ENCODE measurements at places on chromosomes 6 and 20. TPM values are rescaled to one million over a fixed set of nuclear protein-coding genes. Genes with fewer than 3 reads are reported as not detected.

Gene HLA-DMB
- total RNA-seq: 0.44 TPM

Gene PSORS1C1
- 2.9 TPM for total RNA-seq

Gene WFDC2
- 1.6 TPM for total RNA-seq

Gene MCHR2
- total RNA-seq: not detected

Gene CD93
- total RNA-seq: 0.10 TPM

GRCh38 chr6:16267428-16268263 lies 29.3 kb downstream of the GMPR start:
- DNase-seq: no peak

DNA sequence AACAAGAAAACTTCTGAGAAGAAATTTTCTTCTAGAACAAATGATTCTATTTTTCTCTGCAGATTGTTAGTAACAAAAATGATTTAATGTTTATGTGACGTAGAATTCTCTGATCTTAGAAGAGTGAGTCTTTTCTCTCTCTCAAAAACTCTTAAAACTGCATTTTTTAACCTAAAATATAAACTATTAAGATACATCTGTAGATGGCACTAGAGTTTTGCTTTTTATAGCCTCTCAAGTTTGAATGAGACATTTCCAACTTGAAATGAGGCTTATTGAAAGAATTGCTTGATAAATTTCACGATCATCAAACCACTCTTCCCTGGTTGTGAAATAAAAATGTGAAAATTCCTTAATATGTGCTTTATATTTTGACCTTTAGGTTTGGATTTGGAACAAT lies 53.8 kb downstream of the PHF3 start:
- DNase-seq: no peak

DNA sequence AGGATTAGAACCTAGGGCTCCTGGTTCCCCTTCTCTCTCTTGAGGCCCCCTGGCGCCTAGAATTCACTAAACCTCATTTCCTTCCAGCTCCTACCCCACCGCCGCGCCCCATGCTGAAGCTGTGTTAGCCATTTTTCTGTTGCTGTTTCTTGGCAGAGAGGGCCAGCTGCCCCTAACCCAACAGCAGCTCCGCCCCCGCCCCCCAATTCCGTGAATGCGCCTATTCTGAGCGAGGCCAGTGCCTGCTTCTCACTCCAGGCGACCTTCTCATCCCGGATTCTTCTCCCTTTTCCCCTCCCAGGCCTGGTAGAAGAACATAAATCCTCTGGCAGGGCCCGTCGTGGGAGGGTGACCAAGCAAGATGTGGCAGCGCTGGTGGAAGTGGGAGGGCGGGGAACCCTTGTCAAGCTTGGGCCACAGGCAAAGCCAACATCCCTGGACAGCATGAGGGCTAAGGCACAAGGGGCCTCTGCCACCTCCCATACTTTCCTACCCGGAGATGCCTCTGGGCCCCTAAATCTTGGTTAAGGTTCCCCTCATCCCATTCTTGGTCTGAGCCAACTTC lies 518 bp downstream of the RBPJL start:
- no peak for DNase-seq

- no peak for DNase-seq
These were observed 18.6 kb downstream of the MOXD1 start for GRCh38 chr6:132382630-132383175.

- no peak for DNase-seq
These were observed 18.2 kb upstream of the MYB start for GRCh38 chr6:135162678-135163439.

DNA sequence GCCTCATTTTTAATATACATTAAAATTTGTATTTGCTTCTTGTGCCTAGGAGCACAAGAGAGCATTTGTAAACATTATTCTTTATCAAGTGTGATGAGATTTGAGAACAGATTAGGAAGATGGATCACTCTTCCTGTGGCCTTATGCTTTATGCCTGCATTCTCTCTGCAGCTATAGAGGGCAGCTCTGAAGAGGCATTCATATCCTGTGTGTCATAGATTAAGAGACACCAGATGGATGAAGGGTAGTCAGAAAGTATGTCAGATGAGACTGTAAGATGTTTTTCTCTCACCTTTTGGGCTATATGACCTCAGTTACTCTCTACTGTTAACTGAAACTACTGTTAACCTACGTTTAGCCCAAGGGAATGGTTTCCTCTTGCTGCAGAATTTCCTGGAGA lies 61.4 kb downstream of the DNAH8 start:
- no peak for DNase-seq

DNA sequence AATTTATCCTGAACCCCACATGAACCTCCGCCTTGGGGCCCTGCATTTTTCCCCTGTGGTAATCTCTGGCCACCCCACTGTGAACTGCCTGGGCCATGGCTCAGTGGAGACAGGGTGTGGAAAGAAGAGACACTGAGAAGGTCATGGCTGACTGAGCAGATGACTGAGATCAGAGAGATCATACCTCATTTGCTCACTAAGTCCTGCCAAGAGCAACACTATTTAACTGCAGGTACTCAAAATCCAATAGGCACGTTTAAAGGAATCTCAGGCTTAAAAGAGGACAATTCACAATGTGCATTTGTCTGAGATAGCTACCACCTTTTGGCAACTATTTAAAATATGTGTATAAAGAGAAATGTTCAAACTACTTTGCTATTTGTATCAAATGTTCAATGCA lies 305.0 kb downstream of the GMDS start:
- DNase-seq: no peak

GRCh38 chr6:73942592-73943186 lies 246.7 kb downstream of the CD109 start:
- peak; percentile 4 for DNase-seq

GRCh38 chr6:134123666-134124208 lies 71.3 kb upstream of the SLC2A12 start:
- DNase-seq: peak; percentile 65

DNA sequence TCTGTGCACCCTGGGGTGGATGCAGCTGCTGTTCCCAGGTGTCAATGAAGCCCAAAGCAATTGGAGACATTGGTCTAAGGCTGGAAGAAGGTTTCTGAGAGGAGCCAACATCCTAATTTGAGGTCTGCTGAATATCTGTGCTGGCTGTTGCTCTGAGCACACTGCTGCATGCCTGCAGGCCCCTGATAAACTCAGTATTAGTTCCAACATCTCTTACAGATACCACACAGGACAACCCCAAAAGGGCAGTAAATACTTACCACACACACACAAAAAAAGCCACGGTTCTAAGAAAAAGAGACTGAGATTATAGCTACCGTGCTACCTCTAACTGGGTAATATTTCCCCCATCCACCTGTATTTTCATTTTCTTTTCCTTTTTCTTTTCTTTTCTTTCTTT lies 164.3 kb upstream of the SOX4 start:
- no peak for DNase-seq

DNA sequence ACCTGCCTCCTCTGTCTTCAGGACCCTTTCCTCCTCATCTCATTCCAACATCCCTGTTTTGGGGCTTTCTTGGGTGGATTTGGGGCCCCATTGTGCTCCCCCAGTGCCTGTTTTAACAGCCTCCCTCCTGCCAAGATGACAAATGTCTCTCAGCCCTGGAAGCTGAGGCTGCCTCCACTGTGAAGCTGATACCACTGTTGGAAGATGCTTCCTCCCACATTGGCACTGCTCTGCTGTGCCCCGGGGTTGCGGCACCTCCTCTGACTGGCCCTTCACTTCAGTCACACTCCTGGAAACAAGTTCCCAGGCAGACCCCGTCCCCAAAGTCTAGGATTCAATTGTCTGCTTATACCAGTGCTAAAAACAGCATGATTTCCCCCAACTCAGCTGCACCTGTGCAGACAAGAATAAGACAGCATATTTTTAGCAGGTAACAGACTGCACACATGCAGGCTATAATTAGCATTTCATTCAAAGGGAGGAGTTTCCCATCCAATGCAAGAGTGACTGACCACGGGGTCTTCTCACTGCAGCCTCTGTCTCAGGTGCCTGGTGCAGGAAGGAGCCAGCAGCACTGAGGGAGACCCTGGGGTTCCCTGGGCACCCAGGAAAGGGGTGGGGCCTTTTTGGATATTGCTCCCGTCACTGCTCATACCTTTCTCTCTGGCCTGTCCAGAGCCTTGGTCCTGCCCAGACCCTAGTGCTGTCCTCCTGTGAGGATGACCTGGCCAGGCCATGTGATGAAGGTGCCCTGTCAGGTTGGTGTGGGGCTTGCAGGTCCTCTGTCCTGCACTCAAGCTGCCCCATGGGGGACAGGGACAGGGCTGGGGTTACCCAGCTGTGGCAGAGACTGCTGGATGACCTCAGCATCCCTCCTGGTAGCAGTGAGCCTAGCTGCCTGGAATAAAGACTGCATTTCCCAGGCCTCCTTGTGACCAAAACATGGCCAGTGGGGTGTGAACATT lies 31.5 kb upstream of the SULF2 start:
- DNase-seq: no peak

DNA sequence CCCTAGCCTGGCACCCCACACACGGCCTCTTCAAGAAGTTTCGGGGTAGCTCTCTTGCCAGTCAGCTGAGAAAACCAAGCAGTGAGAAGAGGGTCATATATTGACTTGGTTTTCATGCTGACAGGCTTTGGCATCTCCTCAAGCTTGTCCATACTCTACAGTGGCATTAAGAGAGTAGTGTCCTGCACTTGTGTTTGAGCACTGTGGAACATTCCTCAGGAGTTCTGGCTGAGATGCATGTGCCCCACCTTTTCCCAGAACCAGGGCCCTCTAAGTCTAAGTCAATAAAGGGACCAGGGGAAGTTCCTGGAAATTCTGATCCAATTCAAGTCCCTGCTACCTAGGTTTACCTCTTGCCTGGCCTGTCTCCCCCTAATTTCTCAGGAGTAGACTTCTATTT lies 544.1 kb upstream of the FLRT3 start:
- DNase-seq: no peak

GRCh38 chr6:3290931-3291211 lies 32.1 kb downstream of the PSMG4 start:
- DNase-seq: no peak

- DNase-seq: no peak
These were observed 563.8 kb downstream of the COL12A1 start for GRCh38 chr6:74642101-74642500.

- no peak for DNase-seq
These were observed 282.5 kb downstream of the ESR1 start for GRCh38 chr6:152089992-152090391.
